ENCODE measurements at places on chromosomes 16 and 17.

DNA sequence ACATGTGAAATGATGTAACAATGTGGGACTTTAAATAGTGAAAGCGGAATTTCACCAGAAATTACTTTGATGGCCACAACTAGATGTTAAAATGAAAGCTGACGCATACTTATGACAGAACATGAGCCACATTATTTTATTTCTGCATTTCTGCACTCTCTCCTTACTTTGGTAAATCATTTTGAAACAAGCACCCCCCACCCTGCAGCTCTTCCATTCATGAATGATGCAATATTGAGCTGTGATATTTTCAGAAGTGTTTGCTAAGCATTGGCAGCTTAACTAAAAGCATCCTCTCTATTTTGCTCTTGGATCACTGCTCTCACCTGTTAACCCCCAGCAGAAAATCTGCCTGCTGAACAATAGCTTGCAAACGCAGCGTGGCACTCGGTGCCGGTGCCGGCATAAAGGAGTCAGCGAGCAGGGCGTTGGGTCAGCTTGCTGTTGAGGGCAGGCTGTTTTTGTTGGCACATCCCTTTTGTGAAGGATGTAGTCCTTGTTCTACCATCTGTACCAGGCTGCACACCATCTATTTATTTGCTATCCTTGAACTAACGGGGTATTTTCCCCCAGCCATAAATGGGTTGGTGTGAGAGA lies 30.8 kb upstream of the CBLN1 start:
- DNase-seq, result no peak

DNA sequence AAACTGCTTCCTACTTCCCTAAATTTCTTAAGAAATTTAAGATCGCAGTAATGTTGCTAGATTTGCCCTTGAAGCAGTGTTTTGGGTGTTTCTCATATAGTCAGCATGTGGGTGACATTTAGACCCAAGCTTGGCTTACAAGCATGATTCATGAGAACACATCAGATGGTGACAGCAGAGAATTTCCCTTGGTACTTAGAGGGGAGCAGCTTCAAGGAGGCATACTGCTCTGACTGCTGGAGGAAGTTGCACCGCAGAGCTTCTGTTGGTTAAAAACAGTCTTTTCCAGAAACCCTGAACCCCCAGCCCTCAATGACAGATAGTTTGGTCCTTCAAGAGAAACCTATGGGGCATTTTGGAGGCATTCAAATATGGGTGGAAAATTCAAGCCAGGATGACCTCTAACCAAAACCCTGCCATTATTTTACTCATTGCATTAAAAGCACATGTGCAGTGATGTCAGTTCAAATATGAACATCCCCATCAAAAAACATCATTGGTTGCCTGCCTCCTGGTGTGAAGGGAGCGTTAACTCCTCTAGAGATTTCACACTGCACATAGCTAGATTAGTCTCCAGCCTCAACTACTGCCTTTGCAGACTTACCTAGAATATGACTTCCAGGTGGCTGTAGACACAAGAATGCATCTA lies 201.5 kb upstream of the CACNG5 start:
- peak; percentile 14 for DNase-seq

DNA sequence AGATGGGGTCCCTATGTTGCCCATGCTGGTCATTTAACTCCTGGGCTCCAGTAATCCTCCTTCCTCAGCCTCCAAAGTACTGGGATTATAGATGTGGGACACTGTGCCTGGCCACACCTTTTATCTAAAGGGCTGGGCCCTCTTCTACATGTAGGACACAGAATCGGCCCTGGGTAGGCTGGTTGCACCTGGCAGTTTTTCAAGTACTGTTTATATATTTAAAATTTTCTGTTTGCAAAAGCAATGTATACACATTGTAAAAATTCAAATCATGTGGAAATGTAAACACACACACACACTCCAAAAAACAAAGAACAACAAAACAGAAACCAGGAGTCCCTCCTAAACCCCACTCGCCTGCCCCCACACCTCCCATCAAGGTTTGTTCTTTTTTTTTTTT lies 28.1 kb upstream of the SIAH1 start:
- no peak for DNase-seq

DNA sequence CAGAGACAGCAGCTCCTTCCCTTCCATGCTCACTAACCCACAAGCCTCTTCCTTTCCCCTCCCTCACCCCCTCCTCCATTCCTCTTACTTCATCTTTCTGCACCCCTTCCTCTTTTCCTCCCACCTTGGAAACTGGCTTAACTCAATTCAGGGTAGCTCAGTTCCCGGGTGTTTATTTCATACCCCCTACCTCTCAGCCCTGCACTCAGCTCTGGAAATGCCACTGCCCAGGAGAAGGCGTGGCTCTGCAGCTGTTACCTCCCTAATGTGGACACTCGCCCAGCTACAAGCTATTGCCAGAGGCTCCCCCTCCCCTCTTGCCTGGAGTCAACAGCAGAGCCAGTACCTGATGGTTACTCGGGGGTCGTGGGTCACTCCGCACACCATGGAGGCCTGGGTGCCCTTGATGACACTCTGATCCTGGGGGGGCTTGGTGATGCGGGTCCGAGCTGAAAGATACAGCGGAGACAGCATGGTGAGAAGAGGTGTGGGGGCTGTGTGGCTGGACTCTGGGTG lies 118.4 kb upstream of the CDC42EP4 start:
- DNase-seq, result no peak

DNA sequence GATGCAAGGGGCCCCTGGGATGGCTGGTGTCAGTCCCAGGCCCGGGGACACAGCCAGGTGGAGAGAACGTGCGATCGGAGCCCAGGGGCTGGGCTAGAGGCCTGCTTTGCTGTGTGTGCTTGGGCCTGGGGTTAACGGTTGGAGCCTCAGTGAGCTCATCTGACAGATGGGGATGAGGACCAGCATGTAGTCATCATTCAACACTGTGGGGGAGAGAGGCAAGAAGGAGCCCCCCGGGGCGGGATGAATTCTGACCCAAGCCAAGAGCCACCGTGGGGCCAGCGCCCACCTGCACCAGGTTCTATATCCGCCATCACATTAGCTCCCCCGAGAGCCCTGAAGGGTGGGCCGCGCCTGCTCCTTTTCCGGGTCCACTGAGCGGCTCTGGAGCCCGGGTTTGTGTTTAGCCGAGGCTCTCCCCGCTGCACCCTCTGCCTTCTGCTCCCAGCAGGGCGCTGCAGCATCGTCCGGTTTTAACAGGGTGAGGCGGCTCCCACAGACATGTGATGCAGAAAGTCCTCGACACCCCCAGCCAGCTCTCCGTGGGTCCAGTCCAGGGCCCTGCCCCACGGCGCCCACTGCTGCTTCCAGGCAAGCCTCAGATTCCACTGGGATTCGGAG lies 365.7 kb downstream of the SEC14L1 start:
- no peak for DNase-seq

- no peak for DNase-seq
These were observed 2.0 kb upstream of the METRNL start for GRCh38 chr17:83077411-83077810.

- DNase-seq, result no peak
These were observed 45.2 kb downstream of the RNF112 start for GRCh38 chr17:19456016-19456927.

DNA sequence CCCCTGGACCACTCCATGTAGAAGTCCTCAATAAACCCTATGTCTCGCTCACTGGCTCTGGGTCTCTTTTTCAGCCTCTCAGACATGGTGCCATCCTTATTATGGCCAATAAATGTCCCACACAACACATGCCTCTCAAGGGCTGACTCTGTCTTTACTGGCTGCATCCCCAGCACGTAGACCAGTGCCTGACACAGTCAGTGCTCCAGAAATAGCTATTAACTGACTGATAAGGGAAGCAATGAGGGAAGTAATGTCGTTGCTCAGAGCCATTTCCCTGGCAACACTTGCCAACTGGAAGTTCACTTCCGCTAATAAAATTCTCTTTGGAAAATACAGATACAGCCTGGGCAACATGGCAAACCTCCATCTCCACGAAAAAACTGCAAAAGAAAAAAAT lies 19.1 kb upstream of the APOH start:
- no peak for DNase-seq

GRCh38 chr17:71022758-71023157 lies 853.4 kb downstream of the KCNJ2 start:
- no peak for DNase-seq

- DNase-seq, result no peak
These were observed 74.3 kb downstream of the KANSL1 start for GRCh38 chr17:46118964-46119363.

- no peak for DNase-seq
These were observed 228.9 kb upstream of the TNRC6C start for GRCh38 chr17:77729587-77729986.

- DNase-seq, result no peak
These were observed 119.2 kb downstream of the SKAP1 start for GRCh38 chr17:48310748-48311213.

All from AG09309 (cell line).